Peyer's patch (tissue), 4 donors: ENCODE measurements at places on chromosomes 7 and 10. TPM values are rescaled to one million over a fixed set of nuclear protein-coding genes. Genes with fewer than 3 reads are reported as not detected.

DNA sequence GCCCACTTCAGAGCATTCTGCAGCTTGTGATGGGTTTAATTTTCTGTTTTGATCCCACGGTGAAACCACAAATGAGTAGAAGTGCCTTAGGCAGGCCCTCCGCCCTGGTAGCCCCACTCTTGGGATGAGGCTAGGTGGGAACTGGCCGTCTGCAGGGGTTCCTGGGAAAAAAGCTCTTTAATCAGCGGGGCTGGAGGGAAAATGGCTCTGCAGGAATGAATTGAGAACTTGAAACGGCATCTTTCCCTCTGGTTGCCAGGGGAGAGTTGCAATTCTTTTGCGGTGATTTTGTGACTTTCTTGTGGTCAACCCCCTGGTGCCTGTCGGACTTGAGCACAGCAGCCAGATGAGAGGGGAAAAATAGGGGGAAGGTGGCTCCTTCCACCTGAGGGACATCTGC is 32.7 kb downstream of the COL26A1 start:
- no peak for DNase-seq

DNA sequence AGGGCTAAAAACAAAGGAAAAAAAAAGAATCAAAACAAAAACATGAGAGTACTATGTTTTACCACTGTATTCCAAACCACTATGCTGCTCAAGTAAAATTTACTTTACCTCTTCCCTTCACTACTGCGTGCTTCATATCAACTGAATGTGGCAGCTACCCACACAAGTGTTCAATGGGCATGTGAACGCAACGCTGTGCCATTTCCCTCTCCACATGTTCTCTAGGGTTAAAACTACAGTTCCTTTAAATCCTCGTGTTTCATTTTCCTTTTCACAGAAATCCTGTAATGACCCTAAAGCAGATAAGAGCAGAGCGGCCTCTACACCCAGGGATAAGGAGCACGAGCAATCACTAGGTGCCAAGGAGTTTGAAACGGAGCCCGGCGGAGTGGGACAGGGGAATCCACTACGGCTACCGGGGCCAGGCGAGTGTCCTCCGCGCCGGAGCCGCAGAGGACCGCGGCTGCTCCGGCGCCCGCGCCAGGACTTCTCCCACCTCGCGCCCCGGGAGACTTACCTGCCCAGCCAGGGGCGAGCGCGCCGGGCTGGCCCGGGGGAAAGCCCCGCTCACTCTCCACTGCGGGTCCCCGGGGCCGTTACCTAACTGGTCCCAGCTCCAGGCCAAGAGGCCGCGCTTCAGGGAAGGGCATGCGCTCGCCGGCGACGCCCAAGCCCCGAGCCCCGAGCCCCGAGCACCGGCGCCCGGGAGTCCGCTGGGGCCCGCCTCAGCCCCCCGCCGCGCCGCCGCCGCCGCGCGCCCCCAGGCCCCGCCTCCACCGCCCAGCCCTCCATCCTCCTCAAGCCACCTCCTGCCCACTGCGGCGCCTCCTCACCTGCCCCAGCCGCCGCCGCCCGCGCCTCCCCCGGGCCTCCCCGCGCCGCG is 711 bp downstream of the NAMPT start:
- peak; percentile 76 for DNase-seq

The RHEB gene
- 34.7 TPM for total RNA-seq

The ZNF518A gene
- 33.8 TPM for total RNA-seq

DNA sequence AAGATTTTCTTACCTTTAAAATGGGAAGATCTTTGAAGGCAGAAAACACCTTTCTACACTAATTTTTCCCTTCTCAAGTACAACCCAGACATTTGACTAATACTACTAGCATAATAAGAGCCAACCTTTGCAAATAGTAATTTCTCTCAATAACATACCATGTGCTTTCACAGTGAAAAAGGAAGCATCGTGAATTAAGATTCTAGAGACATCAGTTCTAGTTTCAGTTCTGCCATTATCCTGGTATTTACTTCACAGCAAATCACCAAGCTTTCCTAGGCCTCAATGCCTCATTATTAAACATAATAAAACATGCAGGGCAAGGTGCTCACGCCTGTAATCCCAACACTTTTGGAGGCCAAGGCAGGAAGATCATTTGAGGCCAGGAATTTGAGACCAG is 24.9 kb downstream of the GSAP start:
- DNase-seq = no peak

DNA sequence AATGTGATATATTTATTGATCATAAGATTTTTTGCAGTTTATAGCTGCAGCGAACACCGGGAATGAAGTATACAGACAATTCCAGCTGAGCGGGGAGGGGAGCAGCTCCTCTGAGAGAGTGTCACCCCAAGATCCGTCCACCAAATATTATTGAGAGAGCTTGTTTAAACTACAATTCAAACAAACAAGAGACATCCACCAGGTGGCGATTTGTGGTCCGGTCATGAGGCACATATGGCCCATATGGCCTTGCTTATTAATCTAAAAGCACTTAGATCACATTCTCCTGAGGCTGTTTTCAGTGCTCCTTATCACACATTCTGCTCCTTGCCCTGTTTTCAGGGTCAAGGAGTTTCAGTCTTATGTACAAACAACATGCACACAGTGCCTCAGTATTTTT is 83.1 kb downstream of the THSD7A start:
- no peak for DNase-seq

DNA sequence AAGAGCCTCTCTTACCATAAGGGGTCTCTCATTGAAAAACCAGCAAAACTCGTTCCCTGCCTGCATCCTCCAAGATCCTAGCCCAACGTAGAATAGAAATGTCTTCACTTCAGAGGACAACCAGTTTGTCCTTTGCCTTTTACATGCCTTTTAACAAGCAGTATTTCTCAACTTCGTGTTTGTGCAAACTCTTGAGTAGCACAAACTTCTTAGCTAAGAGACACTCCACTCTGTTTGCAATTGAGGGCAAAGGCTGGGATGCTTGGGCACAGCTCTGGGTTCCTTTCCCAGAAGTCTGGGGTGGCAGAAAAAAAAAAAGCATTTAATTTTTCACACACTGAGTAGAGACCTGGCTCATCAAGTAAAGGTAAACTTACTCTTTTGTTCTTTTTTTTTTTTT is 19.5 kb upstream of the KCTD7 start:
- DNase-seq = no peak

The HECW1 gene
- total RNA-seq = 0.83 TPM
